Activated naive CD4-positive, alpha-beta T cell treated with anti-CD3 and anti-CD28 coated beads, Interleukin-2, amount 50 U/mL, for 16 hours (primary cell): ENCODE measurements at places on chromosomes 1 and 21.
A peak's percentile ranks its signal among the peaks of the same experiment; 100 is the strongest.

- DNase-seq = no peak
Measured at GRCh38 chr1:242239398-242239797, 240.5 kb upstream of the MAP1LC3C start.

GRCh38 chr1:175630076-175630475 is 113.3 kb downstream of the TNR start:
- no peak for DNase-seq

- peak; percentile 34 for DNase-seq
Measured at GRCh38 chr1:27348861-27349783, 7.3 kb downstream of the SYTL1 start.

DNA sequence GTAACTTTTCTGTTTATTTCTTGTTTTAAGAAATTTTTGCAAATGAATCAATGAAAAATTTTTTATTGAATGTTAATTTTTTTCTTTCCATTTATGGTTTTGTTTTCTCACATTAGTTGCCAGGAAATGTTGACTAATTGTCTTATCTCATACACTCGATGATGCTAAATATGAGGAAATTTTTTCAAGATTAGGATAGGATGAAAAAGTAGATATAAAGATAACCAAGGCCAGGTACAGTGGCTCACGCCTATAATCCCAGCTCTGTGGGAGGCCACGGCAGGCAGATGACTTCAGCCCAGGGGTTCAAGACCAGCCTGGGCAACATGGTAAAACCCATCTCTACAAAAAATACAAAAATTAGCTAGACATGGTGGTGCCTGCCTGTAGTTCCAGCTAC is 12.6 kb downstream of the LAX1 start:
- no peak for DNase-seq

DNA sequence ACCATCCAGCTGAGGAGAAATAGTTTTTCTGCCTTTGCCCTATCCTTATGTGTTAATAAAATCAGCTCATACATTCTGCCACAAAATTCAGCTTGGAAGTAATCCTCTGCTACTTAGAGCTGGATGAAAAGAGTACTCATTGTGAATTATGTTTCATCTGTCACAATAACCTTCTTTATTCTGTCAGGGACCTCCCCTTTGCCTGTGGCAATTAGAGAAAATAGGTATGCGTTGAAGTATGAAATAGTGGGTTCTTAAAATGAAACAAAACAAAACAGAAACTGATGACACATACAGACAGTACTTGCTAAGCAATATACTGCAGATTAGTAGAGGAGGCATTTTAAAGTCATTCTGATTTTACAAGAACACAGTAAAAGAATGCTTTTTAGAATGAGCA is 578.5 kb downstream of the USP25 start:
- no peak for DNase-seq

DNA sequence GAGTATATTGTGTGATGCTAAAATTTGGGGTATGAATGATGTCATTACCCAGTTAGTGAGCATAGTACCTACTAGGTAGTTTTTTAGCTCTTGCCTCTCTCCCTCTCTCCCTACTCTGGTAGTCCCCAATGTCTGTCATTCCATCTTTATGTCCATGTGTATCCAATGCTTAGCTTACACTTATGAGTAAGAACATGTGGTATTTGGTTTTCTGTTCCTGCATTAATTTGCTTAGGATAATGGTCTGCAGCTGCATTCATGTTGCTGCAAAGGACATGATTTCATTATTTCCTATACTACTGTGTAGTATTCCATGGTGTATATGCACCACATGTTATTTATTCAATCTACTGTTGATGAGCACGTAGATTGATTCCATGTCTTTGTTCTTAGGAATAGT is 54.4 kb upstream of the NEGR1 start:
- no peak for DNase-seq

GRCh38 chr1:101006553-101006952 is 19.0 kb downstream of the DPH5 start:
- DNase-seq = no peak

DNA sequence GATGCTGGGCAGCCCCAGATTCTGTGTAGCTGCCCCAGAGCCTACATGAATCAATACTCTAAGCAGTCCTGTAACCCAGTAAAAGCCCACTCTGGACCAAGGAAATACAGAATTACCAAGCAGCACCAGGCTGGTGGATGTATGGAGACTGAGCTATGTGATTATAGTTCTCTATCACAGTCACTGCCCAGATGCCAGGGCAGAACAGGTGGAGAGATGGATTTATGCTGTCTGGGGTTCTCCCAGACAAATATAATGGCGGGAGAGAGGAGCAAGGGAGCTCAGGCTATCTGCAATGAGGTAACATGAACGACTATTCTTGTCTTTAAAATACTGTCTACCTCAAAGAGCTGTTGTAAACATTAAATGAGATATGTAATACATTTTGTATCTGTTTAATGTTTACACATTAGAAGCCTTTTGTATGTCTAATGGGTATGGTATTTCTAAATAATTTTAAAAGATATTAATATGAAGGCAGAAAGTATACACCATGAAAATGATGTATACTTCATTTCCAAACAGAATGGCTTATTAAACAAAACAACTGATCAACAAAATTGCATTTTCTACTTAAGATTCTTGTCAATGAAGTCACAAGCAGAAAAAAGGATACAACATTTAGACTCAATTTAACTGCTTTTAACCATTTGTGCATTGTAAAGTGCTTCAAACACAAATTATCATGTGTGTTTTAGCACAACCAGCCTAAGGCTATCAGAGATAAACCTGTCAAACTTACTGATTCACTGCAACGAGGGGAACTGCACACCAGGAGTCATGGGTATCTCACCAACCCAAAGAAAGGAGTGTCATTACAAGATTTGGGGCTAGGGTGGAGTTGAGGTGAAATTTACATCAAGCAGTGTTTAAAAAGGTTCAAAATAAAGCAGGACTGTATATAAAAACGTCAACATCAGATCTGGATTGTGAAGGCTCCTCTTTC is 3.0 kb downstream of the SDE2 start:
- DNase-seq = no peak

DNA sequence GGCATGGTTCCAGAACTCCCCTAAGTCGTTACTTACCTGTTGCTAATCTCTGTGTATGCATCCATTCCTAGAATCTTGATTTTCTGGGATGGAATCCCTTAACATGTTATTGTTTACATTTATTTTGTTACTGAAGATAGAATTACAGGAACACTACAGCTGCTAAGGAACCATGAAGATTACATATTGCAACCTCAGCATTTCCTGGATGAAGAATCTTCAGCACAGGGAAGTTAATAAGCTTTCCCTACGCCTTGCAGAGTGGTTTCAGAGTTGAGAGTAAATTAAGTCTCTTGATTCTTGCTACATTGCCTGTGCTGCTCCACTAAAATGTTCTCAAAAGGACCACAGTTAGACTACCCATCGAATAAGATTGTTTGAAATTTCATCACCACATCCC is 31.4 kb upstream of the GBP6 start:
- DNase-seq = no peak

GRCh38 chr21:32732544-32732943 is 4.7 kb upstream of the SYNJ1 start:
- DNase-seq = no peak

DNA sequence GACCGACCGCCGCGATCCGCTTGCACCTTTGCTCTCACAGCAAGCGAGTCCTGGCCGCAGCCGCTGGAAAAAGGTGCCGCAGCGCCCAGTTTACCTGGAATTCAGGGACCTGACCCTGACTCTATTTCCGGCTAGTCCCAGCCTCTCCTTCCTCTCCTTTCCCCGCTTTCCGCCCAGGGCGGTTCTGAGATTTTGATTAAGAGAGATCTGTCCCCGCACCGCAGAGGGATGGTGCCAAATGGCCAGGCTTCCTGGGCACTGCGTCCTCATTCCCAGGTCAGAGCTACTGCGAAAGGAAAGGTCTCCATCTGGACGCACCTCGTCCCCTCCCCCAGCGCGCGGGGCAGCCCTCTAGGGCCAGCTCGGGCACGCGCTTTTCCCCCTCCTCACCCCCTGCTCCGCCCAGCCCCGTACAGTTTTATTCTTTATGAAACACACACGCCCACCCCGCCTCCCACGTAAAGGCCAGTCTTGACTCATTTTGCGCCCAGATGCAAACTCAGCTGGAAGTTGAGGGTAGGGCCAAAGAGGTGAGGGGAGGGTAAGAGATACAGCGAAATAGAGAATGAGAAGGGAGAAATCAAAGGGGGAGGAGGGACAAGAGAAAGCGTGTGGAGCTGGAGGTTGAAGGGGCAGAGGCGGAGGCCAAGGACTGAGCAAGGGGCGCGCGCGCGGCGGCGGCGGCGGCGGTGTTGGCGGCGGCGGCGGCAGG is 411.8 kb upstream of the ESRRG start:
- no peak for DNase-seq

GRCh38 chr1:178019622-178020021 is 49.8 kb upstream of the SEC16B start:
- no peak for DNase-seq

GRCh38 chr1:218917656-218918055 is 256.0 kb upstream of the LYPLAL1 start:
- DNase-seq = no peak

DNA sequence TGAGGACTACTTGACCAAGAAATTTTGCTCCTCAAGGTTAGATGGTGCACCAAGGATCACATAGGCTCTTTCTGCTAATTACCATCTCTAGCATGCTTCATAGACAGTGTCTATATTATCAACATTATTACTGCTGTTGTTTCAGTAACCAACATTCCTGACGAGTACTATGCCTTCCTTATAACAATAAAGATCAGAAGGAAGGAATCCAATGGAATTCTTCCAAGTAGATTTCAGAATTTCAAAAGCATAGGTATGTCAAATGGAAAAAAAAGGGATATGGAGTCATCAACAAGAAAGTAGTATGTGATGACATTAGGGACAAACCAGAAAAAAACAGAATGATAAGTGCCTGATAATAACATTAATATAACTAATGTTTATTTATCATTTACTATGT is 39.6 kb upstream of the LPGAT1 start:
- no peak for DNase-seq

DNA sequence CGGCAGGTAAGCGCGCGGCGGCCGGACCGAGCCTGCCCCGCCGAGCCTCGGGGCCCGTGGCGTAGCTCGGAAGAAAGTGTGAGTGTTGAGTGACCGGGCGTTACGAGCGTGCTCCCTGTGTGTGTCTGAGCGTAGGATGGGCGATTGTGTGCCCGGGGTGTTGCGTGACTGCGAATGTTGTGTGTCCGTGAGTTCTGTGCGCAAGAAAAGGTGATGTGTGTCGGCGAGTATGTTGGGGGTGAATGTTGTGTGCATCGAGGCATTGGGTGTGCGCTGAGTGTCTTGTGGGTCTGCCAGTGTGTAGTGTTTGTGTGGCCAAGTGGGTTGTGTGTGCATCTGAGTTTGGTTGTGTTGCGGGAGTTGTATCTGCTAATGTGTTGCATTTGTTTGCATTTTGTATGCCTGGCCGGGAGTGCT is 398 bp downstream of the PTPRU start:
- DNase-seq = no peak

DNA sequence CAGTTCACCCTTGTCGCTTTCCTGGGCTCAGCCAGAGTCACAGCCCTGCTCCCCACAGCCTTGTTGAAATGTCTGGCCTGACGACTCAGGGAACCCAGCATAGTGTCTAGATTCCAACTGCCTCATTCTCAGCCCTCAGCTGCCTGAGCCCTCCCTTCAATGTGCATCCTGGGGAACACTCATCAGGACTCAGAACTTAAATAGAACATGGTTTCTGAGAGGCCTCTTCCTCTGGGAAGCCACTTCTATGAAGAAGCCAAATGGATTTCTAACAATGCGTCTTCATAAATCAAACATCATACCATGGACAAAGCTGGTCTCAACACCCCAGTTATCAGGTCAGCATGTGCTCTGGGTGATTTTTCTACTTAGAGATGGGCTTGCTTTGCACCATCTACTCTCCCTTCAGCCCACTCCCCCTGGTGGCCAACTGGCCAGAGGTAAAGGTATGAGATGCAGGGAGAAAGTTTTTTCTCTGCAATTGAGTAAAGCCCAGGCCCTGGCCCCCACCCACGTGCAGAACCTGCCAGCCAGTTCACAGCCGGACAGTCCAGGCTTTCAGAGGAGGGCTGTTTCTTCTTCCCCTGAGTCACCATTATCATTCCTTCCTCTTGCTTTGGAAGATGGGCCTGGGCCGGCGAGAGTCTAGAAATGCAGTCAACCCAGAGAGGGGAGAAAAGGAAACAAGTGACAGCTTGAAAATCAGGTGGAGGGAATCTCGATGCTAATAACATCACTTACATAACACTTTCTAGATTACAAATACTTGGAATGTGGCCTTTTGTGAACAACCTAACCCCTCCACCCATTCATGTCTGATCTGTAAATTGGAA is 32.1 kb downstream of the CD244 start:
- DNase-seq = peak; percentile 82

DNA sequence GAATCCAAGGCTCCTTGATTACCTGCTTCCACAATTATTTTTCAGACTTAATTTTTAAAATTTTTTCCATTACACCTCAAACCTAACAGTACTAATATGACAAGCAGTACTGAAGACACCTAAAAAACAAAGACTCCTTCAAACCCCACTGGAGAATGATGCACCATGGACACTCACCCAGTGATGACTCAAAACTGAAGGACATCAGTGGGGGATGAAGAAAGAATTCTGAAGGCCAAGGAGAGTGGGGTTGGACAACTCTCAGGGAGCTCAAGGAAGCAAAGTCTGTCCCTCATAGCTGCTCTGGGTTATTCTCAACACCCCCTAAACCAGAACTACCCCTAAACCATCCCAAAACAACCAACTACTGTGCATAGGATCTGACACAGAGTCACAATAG is 2.4 kb upstream of the ARHGAP29 start:
- DNase-seq = no peak

DNA sequence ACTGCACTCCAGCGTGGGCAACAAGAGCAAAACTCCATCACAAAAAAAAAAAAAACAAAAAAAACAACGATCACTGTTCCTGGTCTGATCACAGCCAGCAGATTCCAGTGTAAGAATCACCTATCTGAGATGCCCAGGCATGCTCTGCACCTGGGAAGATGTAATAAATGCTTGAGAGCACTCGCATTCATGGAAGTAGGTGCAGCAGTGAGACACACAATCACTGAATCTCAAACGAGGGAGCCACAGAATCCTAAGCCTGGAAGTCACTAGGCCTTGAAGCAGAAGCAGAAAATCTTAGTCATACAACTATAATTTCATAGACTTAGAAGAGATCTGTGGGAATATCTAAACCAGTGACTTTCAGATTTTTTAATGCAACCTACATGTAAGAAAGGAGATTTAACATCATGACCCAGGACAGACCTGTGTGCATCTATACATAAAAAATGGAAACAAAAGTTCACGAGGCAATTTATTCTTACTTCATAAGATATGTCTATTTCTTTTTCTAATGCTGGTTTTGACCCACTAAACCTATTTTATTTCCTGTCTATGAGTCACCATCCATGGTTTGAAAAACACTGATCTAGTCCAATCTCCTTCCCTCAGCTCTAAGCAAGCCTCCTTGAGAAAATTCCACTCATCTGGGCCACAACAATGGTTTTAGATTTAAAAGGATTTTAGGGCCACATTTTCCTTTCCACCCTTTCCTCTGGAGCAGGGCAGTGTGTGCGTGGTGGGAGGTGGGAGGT is 30.4 kb downstream of the RIMS3 start:
- no peak for DNase-seq

GRCh38 chr21:34595457-34595856 is 19.5 kb downstream of the RCAN1 start:
- no peak for DNase-seq
